T-helper 9 cell (primary cell): ENCODE measurements at places on chromosomes 11 and 22.
A peak's percentile ranks its signal among the peaks of the same experiment; 100 is the strongest.

DNA sequence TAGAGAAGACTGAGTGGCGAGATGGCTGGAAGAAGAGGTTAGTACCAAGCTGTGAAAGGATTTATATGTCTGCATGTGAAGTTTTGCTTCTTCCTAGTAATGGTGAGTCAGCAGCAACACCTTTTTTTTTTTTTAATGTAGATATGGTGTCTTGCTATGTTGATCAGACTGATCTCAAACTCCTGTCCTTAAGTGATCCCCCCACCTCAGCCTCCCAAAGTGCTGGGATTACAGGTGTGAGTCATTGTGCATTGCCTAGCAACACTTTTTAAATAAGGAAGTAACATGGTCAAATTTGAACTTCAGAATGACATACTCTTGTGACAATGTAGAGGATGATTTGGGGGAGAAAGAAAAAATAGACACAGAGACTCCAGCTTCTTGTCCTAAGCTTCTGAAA is 6.5 kb upstream of the CSTPP1 start:
- no peak for DNase-seq

- DNase-seq = no peak
Observed at GRCh38 chr11:44088377-44088776, 7.1 kb upstream of the EXT2 start.

DNA sequence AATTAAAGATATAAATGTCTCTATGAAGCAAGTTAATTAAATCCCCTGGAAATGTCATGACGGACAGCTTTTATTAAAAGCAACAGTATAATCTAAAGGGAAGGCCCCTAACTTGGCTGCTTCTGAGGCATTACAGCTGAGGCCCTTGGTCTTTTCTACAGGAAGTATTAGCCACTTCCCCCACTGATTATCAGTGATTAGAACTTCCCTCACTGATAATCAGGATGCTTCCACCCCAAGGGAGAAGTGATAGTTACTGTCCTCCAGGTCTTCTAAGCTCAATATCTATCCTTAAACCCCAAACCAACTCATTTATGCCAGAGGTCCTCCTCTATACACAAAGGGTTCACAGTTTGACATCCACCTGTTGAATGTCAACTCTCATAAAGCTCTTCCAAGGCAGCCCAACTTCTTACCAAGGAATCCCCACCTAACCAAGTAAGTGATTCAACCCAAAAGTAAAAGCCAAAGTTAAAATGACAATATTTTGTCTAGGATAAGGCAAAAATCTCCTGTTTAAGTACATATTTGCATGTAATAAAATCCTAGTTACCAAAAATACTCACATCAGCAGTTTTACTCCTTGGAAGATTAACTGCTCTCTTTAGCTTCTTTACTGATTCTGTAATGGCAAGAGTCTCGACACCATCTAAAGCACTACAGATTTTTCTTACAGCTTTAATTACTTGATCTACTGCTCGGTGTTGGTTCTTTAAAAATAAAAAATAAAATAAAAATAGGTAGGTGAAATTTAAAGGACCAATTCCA is 58.6 kb upstream of the RPS13 start:
- DNase-seq = no peak

DNA sequence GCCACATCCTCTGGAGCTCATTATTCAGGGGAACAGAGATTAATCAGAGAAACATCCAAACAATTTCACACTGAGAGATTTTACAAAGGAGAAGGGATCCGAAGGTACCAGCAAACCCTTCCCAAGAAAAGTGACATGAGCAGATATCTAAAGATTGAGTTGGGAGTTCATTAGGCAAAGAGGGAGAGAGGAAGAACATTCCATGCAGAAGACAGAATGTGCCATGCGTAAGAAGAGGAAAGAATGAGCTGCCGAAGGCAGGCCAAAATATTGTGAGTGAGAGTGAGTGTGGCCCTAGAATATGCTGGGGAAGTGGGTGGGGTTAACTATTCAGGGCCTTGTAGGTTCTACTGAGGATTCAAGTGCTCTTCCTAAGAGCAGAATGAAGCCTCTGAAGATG is 50.0 kb upstream of the LYVE1 start:
- no peak for DNase-seq

DNA sequence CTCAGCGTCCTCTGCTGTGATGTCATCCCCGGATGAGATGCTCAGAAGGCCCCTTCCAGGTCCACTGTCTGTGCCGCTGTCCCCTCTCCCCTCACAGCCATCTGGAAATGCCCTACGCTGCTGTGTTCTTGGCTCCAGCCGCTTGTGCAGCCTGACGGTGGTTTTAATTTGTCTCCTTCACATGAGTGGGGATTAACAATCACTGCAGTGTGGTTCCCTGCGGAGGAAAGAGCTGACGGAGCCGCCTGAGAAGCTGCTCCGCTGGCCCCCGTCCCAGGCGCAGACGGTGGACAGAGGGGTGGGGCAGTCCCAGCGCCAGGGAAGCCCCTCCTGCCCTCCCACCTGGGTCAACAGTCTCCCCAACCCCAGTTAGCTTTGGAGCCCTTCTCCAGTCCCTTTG is 67.5 kb upstream of the PHF21B start:
- no peak for DNase-seq

GRCh38 chr22:49900441-49901230 is 17.6 kb downstream of the ALG12 start:
- no peak for DNase-seq

GRCh38 chr11:68012044-68012842 is 2.1 kb downstream of the ALDH3B1 start:
- DNase-seq = no peak

GRCh38 chr11:102763440-102763839 is 17.0 kb downstream of the MMP10 start:
- DNase-seq = no peak

GRCh38 chr11:19237813-19238212 is 2.9 kb downstream of the E2F8 start:
- no peak for DNase-seq

DNA sequence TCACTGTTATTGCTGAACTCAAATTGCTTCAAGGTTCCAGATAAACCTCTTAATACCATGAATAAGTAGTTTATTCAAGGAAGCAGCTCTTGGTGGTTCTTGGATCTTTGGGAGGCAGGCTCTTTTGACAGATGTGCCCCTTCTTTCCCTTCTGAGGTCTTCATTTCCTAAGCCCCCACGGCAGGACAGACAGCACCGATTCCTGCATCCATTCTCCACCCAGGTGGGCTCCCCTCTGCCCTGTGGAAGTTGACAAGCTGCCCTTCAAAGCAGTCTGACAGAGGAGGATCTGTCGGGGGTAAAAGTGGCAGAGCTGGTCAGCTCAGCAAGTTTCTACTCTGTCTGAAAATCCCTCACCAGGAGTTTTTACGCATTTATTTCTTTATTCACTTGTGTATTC is 605.3 kb upstream of the B3GAT1 start:
- no peak for DNase-seq

DNA sequence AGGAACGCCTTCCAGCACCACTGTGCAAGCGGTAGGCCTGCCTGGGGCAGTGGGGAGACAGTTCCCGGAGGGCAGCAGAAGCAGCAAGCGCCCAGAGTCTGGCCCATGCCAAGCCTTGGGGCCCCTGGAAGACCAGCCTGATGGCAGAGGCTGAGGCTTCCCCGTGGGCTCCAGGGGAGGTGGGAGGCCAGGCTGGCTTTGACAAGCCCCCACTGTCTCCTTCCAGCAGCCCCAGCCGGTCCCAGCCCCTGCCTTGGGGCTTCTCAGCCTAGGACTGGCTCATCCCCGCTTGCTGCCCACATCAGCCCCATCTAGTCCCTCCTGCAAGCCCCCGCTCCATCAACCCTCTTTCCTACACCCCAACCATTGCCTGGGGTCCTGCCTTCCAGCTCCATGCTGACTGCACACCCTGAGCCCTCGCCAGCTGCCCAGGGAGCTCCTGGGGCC is 46.7 kb downstream of the IGF2 start:
- DNase-seq = no peak

DNA sequence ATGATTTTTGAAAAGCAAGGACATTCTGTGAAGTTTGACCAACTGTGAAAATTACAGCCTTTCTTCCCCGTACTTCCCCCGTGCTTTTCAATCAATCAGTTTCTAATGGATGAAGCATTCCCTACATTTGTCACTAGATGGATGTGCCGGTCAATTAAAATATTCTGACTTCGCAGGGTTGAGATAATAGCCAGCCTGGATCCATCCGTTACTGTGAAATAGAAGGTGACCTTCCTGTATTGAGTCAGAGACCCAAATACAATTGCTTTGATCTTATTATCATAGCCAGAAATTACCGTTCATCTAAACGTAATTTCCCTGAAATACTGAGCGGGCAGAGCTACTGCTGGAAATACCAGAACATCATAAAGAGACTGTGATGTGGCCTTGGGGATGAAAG is 21.1 kb upstream of the PARVB start:
- DNase-seq = no peak

DNA sequence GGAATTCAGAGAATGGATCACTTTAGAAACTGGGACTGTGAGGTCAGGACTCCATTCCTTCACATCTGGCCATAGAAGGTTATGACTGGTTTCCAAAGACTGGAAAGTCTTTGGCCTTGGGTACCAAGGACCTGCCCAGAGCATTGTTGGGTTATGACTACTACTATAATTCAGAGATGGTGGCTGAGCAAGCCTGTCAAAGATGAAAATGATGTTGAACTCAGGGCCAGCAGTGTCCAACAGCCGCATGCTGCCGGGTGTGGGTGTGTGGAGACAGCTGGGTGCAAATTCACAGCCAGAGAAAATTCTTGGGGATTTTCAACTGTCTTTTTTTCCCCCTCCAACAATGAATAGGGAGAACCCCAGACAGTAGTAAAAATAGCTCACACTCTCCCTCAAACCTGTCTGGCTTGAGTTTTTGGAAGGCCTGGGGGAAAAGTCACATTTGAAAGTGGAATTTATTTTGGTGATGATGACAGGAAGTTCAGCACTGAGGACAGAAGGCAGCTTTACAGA is 166.8 kb upstream of the NCAM1 start:
- no peak for DNase-seq

DNA sequence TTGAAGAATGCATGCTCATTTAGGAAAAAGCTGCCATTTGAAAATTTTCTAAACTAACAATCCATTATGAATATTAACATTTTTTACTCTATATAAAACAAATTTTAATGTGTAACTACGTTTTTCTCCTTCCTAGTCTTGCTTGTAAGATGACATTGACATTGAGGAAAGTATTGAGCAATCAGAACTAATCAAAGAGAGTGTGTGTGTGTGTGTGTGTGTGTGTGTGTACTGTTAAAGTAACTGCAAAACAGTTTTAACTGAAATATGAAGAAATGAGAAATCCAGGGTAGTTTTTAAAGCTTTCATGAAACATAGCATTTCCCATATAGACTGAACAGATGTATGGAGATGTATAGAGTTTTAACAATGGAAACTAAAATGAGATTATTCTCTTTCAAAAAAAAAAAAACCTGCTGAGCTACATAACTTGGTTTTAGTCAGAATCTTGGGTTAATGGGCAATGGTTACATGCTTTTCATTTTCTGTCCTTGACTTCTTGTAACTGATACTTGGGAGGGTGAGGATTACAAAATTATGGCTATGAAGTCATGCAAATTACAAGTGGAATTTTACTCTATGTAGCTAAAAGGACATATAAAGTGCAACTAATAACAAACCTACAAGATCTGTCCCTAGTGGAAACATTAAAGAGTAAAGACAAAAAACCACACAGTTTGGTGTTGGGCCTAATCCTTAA is 2.0 kb downstream of the PDGFD start:
- no peak for DNase-seq

- no peak for DNase-seq
Observed at GRCh38 chr22:32996702-32997101, 61.5 kb downstream of the SYN3 start.

GRCh38 chr11:132072044-132072857 is 701.8 kb downstream of the NTM start:
- no peak for DNase-seq

DNA sequence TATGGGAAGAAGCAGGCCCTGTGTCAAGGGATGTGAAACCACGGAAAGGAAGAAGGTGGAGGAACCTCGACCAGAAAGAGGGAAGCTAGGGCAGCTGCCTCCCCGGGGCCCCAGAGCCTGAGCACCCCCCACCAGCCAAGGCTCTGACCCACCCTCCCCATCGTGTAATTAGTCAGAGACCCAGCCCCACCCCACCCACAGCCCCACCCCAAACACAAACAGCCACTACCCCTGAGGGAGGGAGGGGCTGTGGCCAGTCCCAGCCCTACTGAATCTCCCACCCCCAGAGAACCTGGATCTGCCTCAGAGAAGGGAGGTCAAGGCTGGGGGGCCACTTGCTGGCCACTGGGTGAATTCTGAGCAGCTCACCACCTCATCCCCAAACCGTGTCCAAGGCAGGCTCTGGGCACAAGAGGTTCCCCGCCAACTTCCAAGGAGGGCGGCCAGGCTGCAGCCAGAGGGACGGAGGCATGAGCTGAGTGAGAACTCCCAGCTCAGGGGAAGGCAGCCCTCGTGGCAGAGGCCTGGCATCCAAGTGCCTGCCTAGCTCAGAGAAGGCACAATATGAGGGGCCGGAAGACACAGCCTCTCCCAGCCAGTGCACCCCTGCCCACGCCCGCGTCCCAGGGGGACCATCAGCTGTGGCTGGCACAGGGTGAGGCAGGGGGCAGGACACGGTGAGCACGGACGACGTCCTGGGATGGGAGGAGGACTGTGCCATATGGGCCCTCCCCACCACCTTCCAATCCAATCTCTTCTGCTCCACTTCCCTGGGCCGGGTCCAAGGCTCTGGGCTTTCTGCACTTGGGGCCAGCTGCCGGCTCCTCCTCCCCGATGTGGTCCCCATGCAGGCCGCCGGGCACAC is 2.7 kb downstream of the PLXNB2 start:
- no peak for DNase-seq

- no peak for DNase-seq
Observed at GRCh38 chr11:45288339-45288738, 2.2 kb upstream of the SYT13 start.

- peak; percentile 41 for DNase-seq
Observed at GRCh38 chr11:117950301-117950700, 21.1 kb upstream of the TMPRSS13 start.

- DNase-seq = no peak
Observed at GRCh38 chr22:44916281-44917231, 93.2 kb downstream of the PHF21B start.

DNA sequence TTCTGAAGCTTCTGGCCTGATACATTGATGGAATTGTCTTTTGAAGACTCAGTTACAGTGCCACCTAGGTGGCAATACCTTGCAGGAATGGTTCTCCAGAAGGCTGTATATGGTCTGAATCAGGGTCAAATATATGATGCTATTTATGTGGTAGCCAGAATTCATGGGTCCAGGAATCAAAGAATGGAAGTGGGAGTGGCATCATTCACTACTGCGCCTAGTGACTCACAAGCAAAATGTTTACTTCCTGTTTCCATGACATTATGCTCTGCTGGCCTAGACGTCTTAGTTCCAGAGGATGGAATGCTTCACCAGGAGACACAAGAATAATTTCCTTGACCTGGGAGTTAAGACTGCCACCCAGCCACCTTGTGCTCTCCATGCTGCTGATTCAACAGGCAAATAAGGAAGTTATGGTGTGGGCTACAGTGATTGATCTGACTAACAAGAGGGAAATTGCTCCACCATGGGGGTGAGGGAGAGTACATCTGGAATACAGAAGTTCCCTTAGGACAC is 491.8 kb downstream of the ETS1 start:
- DNase-seq = no peak
